Fibroblast of skin of left quadriceps (primary cell): ENCODE measurements at places on chromosomes 12 and 14.

DNA sequence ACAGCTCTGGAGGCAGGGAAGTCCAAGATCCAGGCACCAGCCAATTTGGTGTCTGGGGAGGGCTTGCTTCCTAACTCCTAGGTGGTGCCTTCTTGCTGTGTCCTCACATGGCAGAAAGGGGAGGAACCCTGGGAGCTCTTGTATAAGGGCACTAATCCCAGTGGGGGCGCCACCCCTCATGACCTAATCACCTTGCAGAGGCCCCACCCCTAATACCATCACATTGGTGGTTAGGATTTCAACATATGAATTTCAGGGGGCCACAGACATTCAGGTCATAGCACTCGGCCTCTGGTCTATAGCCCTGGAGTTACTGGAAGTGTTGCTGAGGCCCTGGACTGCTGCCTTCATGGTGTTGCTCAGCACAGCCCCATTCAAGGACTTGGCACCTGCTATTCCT is 14.6 kb downstream of the PSMD9 start:
- DNase-seq, result no peak

DNA sequence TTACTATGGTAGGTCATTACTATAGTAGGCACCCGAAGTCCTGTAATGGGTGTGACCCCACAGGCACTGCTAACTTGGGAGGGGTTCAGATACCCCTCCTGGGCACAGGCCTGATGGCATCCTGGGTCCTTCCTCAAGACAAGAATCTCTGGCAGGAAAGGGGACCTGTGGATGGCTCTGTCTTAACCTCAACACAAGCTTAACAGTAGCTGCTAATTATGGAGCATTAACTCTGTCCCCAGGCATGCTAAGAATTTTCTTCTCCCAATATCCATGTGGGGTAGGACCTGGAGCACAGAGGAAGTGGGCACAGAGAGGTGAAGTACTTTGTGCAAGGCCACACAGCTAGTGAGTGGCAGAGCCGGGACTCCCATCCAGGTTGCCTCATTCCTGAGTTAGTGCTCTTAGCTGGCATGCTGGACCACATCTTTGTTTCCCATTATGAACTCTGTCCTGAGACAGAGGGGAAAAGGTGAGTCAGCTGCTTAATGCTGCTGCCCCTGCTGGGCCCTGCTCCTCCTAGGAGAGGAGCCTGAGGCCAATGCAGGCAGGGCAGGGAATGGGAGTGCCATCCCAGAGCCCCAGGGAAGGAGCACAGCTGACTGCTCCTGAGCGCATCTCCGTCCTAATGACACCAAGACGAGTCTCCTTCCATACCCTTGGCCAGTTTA is 32.1 kb downstream of the GALNT16 start:
- no peak for DNase-seq

- no peak for DNase-seq
These were observed 84.5 kb upstream of the EGLN3 start for GRCh38 chr14:34035177-34035933.

DNA sequence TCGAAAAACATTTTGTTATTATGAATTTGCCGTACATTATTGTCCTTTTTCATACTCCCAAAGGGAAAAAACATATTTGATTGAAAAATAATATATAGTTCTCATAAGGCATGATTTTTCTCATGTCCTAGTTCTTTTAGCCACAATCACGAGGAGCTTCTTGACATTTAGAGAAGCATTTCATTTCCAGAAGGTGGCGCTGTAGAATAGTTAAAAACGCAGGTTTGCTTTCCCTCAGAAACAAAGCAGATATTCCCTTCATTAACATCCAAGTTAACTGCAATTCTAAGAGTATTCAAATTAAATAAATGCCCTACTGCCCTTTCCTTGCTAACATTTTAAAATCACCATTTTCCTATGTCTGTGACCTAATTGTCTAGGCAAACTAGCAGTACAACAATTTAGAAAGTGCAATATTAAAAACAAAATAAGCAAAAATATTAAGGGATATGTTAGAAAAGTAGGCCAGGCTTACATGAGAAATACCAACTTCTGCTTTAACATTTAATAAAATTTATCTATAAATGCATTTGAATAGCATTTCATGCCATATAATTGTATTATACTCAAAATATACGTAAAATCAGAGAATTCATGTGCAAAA is 10.9 kb upstream of the PIK3C2G start:
- peak; percentile 65 for DNase-seq

DNA sequence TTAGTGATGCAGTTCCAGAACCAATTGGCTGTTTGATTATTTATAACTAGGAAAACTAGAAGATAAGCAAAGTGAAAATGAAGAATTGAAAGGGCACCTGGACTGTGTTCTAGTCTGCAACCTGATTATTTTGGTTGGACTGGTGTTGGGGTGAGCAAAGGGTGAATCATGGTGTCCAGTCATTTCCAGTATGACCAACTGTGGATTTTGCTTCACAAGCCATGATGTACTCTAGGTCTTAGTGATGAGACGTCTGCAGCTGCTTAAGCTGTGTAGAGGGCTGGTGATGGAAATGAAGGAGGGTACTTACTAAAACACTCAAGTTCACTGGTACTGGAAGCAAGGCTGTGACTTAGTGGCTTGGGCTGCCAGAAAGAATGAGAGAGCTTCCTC is 193.2 kb upstream of the FRMD6 start:
- no peak for DNase-seq

- DNase-seq, result no peak
These were observed 28.1 kb downstream of the CBX5 start for GRCh38 chr12:54251667-54252284.
